ENCODE measurements at places on chromosomes 12 and 14.
A peak's percentile ranks its signal among the peaks of the same experiment; 100 is the strongest.

DNA sequence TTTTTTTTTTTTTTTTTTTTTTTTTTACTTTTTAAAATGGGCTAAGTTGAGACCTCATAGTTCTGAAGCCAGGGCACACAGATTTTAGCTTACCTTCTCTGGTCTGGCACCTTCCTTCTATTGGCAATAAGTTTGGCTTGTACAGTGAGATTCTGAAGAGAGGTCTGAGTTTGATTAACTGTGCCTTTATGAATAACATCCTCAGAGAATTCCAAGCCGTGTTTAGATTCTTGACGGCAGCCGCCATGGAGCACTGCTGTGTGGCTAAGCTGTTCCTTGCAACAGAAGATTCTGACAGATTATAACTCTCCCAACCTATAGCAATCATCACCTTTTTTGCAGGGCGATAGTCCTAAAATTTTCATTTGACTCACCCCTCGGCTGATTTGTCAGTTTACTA lies 354.9 kb upstream of the FAR2 start:
- DNase-seq = no peak

DNA sequence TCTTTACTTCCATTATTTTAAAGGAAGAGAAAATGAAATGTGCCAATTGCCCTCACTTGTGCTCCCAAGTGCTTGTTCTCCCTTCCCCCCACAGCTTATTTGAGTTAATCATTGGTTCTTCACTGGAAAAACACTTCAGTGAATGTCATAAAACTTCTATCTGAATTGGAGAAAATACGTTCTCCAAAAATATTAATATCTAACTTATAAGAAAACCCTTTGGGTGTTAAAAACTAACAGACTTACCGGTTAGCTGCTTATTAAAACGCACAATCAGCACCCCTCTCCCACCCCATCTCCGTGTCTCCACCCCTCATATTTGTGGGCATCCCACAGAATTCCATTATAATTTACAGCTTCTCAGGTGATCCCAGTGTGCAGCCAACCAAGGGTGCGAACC lies 31.7 kb downstream of the PLEKHA5 start:
- DNase-seq = no peak

- no peak for DNase-seq
Measured at GRCh38 chr12:54631988-54632728, 2.5 kb downstream of the LACRT start.

GRCh38 chr14:89486505-89486904 lies 69.5 kb upstream of the FOXN3 start:
- DNase-seq = no peak

GRCh38 chr12:53325511-53326061 lies 4.2 kb upstream of the AAAS start:
- peak; percentile 20 for DNase-seq

DNA sequence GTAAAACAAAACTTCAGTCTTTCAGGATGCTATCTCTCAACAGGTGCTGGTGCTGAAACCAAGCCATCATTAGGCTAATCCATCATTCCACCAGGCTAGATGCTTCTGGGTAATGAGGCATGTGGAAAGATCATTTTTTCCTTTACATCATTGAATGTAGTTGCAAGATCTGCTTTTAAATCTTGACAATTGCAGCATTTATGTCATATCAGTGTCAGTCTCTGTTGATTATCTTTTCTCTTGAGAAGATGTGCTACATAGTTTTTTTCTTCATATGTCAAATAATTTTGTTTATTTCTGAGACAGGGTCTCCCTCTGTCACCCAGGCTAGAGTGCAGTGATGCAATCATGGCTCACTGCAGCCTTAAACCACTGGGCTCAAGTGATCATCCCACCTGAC lies 16.2 kb upstream of the EXD2 start:
- DNase-seq = no peak

DNA sequence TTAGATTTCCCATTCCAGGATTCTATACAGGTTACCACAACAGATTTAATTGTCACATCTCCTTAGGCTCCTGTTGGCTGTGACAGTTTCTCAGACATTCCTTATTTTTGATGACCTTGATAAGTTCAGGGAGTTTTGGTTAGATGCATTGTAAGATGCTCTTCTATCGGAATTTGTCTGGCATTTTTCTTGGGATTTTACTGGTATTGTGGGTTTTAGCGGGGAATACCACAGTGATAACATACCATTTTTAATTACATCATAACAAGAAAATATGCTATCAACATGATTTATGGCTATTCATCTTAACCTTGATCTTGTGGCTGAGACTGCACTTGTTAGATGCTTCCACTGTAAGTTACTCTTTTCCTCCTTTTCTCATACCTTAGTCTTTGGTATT lies 217.5 kb upstream of the PPFIA2 start:
- no peak for DNase-seq

GRCh38 chr12:94743174-94743573 lies 92.8 kb upstream of the TMCC3 start:
- no peak for DNase-seq

DNA sequence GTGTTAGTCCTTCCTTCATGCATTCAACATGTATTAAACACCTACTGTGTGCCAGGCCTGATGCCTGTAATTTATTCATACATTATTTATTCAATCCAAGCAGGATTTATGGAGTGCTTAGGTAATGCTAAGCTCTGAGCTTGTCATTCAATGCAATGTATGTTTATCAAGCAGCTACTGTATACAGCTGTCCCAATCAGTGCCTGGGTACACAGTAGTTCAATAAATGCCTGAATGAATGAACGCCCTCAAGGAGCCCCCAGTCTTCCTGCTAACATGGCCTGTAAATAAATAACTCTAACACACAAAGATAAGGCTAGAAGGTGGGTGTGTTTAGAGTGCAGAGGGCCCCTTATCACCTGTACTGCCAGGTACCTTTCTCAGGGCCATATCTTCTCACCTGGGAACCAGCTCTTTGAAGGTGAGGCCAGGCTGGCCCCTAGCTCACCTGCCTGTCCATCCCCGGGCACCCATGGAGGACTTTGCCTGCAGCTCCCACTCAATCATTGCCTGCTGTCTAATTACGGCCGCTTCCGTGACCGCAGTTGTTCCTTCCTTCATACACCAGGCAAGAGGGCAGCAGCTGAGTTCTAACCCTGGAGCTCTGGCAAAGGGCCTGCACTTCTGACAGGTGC lies 20.0 kb upstream of the KDM2B start:
- DNase-seq = no peak

GRCh38 chr14:99242238-99242637 lies 29.8 kb downstream of the BCL11B start:
- DNase-seq = no peak

DNA sequence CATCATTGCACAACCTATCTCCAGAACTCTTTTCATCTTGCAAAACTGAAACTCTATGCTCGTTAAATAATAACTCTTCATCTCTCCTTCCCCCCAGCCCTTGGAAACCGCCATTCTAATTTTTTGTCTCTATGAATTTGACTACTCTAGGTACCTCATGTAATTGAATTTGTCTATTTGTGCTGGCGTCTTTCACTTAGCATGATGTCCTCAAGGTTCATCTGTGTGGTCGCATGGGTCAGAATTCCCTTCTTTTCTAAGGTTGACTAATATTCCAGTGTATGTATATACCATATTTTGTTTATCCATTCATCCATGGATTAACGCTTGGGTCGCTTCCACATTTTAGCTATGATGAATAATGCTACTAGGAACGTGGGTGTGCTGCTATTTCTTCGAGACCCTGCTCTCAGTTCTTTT lies 80.1 kb downstream of the PLXNC1 start:
- DNase-seq = no peak

GRCh38 chr12:115398311-115398781 lies 714.4 kb upstream of the TBX3 start:
- DNase-seq = no peak

DNA sequence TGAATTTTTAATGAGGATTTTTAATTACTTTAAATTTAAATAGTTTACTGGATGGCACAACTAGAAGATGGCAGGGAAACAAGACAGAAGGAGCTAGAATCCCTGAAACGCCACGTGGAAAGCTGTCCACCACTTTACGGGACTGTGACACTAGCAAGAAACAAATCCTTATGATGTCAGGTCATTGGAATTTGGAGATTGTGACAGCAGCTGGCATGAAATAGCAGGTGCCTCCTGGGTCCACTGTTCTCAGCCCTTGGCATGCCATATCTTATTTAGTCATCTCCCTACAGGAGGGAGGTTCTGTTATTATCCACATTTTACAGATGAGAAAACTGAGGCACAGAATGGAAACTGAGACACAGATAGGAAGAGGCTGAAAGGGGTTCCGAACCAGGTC lies 113.8 kb downstream of the BCL11B start:
- no peak for DNase-seq

GRCh38 chr12:90858252-90858651 lies 96.7 kb downstream of the CCER1 start:
- no peak for DNase-seq

DNA sequence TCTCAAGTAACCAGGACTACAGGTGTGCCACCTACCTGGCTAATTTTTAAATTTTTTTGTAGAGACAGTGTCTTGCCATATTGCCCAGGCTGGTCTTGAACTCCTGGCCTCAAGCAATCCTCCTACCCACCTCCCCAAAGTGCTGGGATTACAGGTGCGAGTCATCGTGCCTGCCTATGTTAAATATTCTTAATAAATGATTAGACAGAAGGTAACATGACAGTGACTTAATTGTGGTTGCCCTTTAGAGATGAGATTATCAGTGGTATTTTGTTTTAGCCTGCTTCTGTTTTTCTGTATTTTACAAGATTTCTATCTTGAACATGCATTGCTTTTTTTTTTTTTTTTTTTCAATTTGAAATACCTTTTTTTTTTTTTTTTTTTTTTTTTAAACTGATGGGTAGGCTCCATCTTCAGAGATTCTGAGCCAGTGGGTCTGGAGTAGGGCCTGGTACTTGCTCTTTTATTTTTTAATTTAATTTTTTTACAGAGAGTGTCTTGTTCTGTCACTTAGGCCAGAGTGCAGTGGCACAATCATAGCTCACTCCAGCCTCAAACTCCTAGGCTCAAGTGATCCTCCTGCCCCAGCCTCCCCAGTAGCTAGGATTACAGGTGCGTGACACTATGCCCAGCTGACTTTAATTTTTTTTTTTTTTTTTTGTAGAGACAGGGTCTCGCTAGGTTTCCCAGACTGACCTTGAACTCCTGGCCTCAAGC lies 88.4 kb downstream of the BORCS5 start:
- no peak for DNase-seq

- no peak for DNase-seq
Measured at GRCh38 chr14:36270191-36270590, 50.2 kb downstream of the MBIP start.

- DNase-seq = no peak
Measured at GRCh38 chr14:22107753-22108152, 434.1 kb upstream of the OR4E1 start.

- no peak for DNase-seq
Measured at GRCh38 chr12:62730649-62731048, 204.3 kb downstream of the PPM1H start.
